CD4-positive, alpha-beta T cell treated with Interleukin-1 beta for 1 hour (primary cell): ENCODE measurements at places on chromosomes 5 and 9.

DNA sequence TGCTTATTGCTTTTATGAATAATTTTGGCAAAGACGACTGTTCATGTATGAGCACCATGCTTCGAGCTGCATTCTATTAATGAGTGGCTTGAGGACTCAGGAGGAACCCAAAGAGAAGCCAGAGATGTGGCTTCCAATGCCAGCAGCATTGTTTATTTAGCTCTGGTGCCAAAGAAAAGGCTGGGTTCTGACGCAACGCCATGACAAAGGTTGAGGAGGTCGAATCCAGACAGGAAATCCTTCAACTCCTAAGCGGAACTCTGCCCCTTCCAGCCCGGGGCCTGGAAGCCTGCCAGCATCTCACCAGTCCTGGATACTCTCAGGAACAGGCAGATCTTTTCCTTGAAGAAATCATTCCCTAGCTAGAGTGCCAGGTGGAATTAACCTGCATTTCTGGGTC, 104.4 kb downstream of the ARHGAP26 start:
- DNase-seq: no peak

- DNase-seq: no peak
These were observed 30.6 kb downstream of the RORB start for GRCh38 chr9:74527718-74528117.

DNA sequence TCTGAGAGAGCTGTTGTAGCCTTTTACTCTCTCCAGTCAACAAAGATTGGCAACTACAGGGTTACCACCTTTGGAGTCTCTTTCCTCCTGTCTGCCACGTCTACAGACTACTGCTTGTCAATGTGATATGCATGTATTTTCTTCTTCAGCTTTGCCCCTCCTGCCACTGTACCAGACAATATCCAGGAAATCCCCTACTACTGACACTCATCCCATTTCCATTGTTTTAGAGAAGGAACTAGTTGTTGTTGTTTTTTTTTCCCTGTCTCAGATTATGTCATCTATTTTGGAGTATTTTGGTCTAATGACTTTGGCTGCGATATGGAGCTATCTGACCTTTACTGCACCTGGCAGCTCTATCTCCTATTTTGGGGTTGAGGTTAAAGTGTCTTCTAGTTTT, 50.1 kb upstream of the MACIR start:
- DNase-seq: no peak

GRCh38 chr9:88586452-88586851, 51.5 kb downstream of the NXNL2 start:
- DNase-seq: no peak

DNA sequence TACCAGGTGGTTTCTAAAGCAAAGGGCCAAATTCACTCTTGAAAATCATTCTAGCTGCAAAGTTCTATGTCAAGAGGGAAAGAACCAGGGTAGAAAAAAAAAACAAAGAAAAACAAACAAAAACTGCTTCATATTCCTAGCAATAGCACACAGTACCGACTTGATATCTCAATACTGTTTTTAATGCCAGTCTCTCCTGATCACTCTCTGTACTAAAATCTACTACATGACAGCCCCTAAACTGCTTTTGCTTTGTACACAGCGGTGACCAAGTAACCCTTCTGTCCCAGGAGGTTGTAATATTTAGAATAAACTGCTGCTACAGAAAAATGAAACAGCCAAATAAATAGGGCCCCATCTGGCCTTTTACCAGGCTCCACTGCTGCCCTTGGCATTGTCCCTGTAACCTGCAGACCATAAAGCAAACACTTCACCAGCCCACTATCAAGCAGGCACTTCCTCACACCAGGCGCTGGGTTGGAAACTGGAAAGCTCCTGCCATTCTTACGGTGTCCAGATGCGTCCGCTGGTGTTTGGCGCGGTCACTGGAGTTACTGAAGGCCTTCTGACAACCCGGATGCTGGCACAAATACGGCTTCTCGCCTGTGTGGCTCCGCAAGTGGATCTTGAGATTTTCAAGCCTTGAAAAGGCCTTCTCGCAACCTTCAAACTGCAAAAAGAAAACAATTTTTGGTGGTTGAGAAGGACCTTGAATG, 363.2 kb downstream of the GLIS3 start:
- no peak for DNase-seq

DNA sequence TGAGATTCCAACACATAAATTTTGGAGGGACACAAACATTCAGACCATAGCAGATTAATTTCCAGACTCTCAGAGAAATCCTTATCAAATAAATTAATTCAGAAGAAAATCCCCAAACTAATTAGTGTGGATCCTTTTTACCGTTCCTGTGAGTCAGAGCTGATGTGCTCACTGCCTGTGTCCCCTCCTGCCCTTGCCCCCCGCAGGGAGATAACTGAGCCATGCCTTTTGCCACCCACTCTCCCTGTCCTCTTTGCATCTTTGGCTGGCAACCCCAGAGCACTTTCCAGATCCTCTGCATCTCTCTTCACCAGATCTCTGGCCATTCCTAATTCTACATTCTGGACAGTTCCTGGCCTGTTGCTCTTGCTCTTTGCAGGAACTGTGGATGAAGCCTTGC, 135.4 kb upstream of the MAP1B start:
- no peak for DNase-seq

DNA sequence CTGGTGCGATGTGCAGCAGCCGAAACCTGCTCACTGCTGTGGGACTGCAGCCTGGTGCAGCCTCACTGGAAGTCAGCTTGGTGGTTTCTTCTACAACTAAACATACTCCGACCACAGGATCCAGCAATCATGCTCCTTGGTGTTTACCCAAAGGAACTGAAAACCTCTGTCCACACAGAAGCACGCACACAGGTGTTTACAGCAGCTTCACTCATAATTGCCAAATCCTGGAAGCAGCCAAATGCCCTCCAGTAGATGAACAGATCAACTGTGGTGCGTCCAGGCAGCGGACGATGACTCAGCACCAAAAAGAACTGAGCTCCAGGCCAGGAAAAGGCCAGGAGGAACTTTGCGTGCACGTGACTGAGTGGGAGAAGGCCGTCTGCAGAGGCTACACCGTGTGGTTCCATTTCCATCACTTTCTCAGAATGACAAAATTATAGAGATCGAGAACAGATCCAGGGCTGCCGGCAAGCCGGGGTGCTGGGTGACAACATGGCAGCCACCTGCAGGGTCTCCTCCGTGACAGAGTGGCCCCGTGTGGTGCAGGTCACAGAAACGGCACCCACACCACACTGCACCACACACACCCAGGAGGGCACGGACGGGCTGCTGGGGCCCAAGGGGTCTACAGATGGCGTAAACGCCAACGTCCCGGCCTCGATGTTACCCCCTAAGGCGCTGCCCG, 23.1 kb upstream of the NSMF start:
- peak; percentile 36 for DNase-seq

- no peak for DNase-seq
These were observed 187.4 kb downstream of the DCP2 start for GRCh38 chr5:113164021-113164420.

DNA sequence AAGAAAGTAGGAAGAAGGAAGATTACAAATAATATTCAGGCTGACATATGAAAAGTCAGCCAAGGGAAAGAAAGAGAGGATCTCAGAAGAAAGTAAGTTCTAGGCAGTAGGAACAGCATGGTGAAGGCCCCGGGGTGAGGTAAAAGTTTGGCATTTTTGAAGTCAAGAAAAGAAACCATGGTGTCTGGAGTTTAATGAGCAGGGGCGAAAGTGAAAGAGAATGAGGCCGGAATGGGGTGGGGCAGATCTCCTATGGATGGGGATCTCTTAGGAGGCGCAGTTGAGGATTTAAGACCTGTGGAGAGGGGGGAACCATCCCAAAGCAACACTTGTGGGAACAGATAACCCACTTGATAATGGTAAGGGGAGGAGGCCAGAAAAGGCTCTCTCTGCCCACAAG, 42.3 kb upstream of the SMAD5 start:
- DNase-seq: no peak

DNA sequence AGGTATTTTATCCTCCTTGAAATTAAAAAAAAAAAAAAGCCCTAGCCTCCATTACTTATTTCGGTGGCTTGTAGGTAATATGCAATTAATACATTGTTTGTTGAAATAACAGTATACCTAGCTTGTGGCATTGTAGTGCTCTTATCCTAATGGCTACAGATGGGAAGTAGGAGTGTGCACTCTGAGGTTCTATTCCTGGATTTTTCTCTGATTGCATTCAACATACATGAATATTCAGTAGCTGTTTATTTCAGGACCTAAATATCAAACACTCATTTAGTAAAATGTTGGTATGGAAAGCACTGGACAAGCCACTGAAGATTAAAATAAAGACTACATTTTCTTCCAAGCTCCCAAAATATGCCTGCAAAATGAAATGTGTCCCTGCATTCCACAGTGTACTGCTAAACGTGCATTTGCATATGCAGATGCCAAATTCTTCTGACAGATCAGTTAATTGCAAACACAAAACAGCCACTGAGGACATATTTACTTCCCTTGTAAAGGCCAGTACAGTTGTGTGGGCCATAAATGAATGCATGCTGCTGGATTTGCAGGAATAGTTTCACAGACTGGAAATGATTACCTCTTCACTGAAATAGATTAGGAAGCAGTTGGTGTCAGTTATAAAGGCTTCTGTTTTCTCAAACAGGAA, 826.1 kb downstream of the PRELID2 start:
- DNase-seq: no peak

GRCh38 chr5:149961186-149961685, 678 bp downstream of the SLC26A2 start:
- DNase-seq: no peak

DNA sequence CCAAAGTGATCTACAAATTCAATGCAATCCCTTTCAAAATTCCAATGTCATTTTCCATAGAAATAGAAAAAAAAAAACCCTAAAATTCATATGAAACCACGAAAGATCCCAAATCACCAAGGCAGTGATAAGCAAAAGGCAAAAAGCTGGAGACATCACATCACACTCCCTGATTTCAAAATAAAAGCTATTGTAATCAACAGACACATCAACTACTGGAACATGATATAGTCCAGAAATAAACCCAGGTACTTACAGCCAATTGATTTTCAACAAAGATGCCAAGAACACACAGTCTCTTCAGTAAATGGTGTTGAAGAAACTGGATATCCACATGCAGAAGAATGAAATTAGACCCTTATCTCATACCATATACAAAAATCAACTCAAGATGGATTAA, 224.0 kb downstream of the WDR70 start:
- DNase-seq: no peak

GRCh38 chr5:127358284-127358683, 67.7 kb downstream of the MEGF10 start:
- no peak for DNase-seq

- DNase-seq: peak; percentile 20
These were observed 12.9 kb downstream of the RASGRF2 start for GRCh38 chr5:80973027-80973426.

DNA sequence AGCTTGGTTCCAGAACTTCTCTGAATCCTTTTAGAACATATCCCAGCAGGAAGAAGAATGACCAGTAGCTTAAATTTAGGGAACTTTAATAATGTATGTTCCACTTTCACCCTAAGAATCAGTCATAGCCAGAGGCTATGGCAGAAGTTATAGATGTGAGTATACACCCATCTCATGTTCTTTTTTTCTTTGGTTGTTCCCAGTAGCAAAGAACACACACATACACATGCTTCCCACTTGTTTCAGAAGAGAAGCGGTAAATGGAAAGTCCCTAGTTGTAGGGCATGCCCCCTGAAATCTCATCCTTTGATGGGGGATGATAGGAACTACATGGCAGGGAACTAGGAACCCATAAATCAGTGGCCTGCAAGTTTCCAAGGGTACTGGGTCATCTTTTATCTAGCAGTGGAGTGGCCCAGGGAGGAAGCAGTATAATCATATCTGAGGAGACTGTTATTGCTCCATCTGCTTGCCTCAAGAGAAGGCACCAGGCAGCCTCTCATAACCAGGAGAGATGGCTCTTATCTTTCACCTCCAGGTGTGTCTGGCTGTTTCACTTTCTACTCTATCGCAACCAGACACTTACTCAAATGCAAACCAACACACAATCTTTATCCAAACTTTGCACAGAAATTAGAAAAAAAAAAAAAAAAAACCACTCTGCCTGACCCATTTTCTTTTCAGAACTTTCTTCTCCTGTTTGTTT, 109.5 kb downstream of the SNCAIP start:
- no peak for DNase-seq

DNA sequence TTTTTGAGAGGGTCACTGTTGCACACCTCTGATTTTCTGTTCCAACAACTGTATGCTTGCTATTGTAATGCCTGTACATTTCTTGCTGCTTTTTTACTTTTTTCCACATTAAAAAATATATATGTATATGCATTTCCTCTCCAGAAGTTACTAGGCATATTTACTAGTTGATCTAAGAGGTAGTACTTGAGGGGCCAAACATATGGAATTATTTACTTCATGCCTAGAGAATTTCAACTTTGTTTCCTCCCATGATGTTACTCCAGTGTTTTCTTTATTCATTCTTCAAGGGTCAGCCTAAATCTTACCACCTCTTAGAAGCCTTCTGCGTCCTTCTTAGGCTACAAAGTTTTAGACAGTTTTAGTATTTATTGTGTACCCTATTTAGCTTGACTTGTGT, 122.7 kb downstream of the NMUR2 start:
- no peak for DNase-seq

DNA sequence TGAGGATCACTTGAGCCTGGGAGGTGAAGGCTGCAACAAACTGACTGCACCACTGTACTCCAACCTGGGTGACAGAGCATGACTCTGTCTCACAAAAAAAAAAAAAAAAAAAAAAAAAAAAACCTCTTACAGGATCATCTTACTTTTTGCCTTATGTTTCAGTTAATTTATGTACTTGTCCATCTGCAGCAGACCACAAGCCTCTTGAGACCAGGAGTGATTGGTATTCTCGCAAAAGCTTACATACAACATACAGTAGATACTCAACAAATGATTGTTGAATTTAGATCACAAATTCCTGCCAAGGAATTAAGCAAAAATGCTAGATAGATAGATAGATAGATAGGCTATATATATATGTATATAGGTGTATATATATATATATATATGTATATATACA, 12.4 kb downstream of the CEMIP2 start:
- DNase-seq: no peak

DNA sequence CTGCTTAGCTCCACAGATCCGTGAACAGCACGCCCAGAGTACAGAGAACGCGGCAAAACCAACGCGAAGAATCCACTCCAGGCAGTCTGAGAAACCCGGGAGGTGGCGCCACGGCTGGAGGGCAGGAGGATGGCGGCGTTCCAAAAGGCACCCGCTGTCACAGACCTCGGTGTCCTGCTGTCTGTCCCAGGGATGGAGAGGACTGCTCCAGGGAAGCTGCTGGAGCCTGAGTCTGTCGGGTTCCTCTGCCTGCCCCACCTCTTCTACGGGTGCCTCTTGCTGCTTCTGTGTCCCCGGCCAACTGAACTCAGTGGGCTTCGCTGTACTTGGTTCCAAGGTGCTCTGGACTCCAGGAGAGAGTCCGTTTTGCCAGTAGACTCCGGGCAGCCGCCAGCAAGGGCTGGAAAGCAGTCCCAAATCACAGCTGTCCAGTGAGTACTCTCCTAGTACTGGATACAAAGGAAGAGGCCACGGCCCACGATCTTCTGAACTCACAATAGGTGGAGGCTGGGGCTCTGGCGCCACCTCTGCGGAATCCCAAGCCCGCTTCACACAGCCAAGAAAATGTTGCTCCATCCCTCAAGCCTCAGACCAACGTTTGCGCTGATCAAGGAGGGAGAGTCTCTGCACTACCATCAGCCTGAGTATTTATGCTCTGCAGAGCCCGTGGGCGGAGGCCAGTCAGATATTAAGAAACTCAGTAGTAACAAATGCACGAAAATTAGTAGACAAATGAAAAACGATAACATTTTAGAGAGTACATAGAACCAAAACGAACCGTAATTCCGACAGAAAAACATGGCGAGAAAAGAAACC, 440 bp downstream of the ANXA2R start:
- peak; percentile 73 for DNase-seq
